ENCODE measurements at places on chromosomes 3 and 15.

GRCh38 chr3:124934577-124934976, at the start of gene MUC13:
MUC13 (minus strand) TSS chr3:124934751; CDS start chr3:124934712, 39 bp downstream.
- no peak for DNase-seq

- DNase-seq: no peak
Observed at GRCh38 chr15:25795061-25795460, 68.1 kb downstream of the ATP10A start.

GRCh38 chr15:93820566-93820965, 410.8 kb upstream of the MCTP2 start:
- no peak for DNase-seq

- DNase-seq: peak; percentile 63
Observed at GRCh38 chr3:119937229-119937628, 155.3 kb downstream of the NR1I2 start.

DNA sequence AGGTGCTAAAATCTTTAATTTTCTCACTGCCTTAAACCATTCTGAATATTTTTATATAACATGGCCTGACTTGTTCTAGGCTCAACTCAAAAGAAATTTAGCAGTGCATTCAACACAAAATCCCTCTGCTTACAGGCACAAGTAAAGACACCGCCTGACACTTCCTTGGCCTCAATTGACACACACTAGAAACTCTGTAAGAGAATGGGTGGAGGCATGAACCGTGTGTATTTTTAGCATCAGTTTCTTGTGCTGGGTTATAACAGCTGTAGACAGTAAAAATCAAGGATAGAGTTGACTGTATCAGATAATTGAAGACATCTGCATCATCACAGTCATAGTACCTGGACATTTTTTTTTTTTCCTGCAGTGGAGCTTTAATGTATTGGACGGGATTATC, 54.3 kb downstream of the SLC9A9 start:
- no peak for DNase-seq

- DNase-seq: no peak
Observed at GRCh38 chr3:30471066-30471465, 135.3 kb upstream of the TGFBR2 start.

DNA sequence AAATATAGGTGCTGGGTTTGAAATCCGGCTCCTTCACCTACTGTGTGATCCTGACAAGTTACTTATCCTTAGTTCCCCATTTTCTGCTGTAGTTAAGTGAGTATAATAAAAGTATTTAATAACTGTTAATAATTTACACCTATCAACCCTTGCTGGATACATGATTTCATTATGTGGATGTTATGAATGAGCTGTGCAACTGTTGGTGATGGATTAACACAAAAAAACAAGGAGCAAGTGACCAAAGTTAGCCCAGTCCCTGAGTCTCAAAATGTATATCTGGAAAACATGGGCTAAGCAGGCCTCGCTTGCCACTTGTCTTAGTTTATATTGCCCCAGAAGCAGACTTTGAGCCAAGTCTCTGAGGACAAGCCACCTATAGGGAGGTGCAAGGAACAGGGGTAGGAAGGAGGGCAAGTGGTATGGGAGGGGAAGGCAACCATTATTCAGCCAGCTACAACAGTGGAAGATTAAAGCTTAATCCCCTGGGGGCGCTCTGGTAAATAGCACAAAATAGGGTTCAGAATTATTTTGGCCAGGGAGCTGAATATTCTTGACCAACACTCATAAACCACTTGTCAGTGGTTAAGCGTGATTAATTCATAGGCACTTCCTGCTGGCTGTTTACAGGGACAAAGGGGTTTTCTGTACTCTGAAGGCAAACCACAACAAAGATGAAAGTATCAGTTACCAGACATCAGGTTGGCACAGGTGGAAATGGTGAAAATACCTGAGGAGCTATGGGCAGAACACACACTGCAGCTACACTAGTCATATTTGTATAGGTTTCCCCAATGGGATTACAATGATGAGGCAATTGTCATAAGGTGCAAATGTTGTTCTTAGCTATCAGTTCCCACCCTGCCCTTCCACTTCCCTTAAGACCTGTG, 76.2 kb downstream of the TRIM42 start:
- peak; percentile 3 for DNase-seq

DNA sequence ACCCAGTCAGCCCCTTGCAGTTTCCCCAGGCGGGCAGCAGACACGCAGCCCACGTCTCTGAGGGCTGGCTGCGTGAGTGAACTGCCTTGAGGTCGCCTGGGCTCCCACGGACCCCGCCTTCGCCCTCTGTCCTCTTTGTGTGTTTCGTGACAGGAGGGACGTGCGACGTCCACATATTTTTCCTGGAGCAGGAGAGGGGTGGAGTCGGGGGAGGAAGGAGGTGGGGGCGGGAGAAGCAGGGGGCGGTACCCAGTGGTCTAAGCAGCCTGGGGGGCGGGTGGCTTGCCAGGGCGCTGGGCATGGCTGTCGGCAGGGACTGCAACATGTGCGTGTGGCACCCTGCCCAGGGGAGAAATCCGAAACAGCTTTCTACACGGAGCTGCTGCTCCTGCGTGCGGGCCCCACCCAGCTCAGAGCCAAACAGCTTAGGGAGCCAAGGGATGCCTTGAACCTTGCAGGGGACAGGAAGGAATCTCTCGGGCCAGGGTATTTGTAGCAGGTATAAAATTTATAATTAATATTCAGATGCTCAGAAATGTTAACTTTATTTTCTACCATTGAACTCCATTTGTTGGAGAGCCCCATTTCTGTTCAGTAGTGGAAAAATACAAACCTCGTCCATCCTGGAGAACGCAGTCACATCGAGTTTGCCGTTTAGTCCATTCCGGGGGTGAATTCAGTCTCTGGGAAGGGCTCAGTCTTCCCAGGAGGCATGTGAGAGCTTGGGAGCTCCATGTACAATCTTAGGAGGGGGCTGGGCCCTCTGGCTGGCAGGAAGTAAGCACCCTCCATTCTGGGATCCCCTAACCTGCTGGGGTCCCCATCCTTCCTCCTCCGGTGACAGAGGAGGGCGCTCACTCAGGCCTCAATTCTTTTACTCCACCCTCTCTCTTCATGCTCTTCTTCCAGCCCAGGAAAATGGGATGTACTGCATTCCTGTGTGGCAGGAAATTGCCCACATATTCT, 79.1 kb upstream of the MEF2A start:
- DNase-seq: peak; percentile 57

- DNase-seq: no peak
Observed at GRCh38 chr15:95715116-95715903, 615.2 kb upstream of the NR2F2 start.

DNA sequence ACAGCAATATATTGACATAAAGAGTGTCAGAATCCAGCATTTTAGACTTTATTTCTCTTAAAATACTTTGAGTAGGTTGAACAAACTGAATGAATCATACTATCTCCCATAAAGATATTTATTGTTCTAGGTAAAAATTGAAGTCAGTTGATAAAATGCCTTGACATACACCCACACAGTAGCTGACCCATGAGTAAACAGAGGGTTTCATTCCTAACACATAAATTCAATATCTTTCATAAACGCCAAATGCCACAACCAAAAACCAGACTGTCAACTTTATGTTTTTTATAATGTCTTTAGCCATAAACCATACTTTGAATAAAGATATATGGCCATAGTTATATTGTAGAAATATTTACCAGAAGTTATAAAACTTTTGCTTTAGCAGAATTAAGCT, 742.4 kb downstream of the NAALADL2 start:
- no peak for DNase-seq

DNA sequence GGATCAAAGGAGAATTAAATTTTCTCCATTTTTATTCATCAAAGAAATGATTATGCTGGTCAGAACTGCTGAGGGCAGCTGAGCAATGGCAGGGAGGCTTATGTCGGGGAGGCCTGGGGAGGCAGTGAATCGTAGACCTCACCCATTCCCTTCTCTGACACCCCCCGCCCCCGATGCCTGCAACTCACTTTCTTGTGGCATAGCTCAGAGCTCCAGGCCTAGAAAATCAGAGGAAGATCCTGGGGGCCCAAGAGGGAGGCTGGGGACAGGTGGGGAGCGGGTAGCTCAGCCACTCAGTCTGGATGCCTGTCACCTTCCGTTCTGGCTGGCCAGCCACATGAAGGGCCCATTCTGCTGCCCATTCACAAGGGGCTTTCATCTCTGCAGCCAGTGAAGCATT, 1.1 kb upstream of the DNAH1 start:
- DNase-seq: no peak

- no peak for DNase-seq
Observed at GRCh38 chr3:194741916-194742315, 56.2 kb downstream of the FAM43A start.

DNA sequence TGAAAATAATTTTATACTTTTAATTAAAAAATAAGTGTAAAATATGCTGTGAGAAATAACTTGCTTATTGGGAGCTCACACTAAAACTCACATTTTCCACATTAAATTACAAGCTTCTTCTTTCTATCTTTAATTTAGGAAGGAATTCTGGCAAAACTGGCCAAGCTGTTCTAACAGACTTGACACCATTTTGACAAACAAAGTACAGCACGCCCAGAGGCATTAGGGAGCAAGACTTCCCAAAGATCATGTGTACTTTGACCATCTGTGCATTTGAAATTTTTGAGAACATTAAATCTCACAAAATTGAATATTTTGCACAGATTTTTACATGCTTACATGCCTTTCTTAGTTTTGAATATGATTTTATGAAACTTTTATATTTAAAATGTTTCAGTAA, 1288.4 kb upstream of the CADM2 start:
- DNase-seq: no peak

DNA sequence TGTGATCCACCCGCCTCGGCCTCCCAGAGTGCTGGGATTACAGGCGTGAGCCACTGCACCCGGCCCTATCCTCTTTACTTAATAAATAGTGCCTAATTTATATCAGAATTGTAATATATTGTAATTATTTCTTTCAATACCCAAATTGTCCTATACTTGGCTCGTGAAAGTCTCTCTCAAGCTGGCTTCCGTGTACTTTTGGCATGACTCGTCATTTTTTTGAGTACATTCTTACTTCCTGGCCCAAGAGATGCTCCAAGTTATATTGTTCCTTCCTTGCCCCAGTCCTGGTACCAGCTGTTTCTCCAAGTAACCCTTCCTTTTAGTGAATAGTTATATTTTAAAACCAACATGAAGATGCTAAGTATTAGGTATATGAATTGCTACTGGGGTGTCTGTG, 366.7 kb downstream of the LSAMP start:
- no peak for DNase-seq
